ENCODE measurements at places on chromosomes 12 and 14.

- DNase-seq: no peak
Observed at GRCh38 chr12:117985182-117985581, 16.4 kb upstream of the KSR2 start.

DNA sequence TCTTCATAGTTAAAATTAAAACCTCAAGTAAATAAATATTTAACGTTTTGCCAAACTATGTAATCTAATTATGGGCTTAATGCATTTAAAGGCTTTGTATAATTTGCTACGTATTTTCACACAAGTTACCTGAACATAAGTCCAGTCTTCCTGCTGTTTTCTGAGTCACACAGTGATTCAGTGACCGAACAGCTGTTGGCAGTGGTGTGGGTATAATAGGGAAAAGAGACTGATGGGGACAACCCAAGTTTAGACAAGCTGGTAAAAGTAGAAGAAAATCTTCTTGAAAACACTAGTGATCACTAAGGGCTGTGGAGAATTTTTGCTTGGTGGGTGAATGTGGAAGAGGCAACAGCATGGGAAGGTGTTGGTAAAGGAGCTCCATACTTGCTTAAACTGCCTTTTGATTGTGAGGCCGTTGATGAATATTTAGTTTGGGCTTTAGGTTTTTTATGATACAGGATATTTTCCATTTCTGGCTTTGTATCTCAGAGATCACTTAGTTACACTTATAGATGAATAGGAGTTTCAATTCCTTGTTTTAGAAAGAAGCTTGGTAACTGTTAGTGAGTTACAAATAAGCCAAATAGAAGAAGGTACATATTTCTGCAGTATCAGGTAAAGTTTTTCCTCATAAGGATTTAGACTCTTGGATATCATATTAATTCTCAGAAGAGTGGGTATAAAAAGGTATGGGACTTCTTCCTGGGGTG, 23.9 kb downstream of the LRRK2 start:
- DNase-seq: no peak

GRCh38 chr14:26286081-26286912, 311.5 kb downstream of the NOVA1 start:
- DNase-seq: no peak

DNA sequence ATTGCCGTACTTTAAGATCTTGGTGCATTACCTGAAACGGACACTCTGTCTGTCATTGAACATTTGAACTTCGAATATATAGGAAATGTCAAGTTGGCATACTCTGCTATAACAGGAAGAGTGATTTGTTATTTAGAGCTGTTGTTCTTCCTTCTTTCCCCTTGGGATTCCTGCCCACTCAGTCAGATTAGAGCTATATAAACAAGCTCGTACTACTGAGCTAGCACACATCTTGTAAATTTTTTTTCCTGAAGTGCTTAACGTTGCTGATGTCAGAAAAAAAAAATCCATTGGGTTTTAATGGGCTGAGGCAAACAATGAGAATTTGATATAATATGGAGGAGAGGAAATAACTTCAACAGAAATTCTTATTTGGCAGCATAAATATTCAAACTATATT, 26.8 kb downstream of the RGS6 start:
- no peak for DNase-seq

DNA sequence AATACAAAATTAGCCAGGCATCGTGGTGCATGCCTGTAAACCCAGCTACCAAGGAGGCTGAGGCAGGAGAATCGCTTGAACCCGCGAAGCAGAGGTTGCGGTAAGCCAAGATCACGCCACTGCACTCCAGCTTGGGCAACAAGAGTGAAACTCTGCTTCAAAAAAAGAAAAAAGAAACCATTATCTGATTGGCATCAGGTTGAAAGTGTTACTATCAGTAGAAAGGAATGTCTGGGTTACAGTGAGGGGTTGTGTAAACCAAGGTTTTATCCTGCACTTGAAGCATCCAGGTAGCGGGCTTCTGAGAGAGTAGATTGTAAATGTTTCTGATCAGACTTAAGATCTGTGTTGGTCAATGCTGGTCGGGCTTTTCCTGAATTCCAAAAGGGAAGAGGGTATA, 14.1 kb upstream of the OXA1L start:
- DNase-seq: no peak

DNA sequence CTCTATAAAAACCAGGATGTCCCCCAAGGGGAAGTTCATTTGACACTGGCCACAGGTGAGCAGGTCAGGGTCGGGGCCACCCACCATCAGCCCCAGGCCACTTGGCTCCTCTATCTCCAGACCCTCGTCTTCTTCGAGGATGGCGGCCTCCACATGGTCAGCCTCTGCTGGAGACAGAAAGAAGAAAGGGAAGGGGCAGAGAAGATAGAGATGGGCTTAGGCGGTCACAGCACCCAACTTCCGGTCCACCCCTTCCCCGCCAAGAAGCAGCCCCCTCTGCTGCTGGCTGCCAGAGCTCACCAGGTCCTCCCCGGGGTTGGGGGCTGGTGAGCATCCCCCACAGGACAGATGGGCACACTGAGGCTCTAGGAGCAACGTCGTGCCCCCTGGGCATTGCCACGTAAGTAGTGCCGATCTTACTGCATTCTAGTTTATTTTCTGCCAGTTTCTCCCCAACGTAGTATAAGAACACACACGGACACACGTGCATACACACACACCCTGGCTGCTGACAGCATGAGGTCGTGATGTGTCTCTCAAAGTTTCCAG, 14.2 kb downstream of the BCL11B start:
- DNase-seq: no peak

GRCh38 chr14:53599221-53599945, 357.2 kb downstream of the BMP4 start:
- DNase-seq: no peak

- no peak for DNase-seq
Observed at GRCh38 chr14:73754911-73755360, 40.8 kb upstream of the PNMA1 start.

GRCh38 chr12:29756741-29757390, 26.9 kb downstream of the TMTC1 start:
- DNase-seq: no peak

- DNase-seq: peak; percentile 33
Observed at GRCh38 chr14:101731187-101732080, 30.1 kb upstream of the PPP2R5C start.

GRCh38 chr12:24903329-24904088, 45.4 kb downstream of the BCAT1 start:
- DNase-seq: no peak

GRCh38 chr12:121806009-121806545, 2.3 kb downstream of the SETD1B start:
- DNase-seq: no peak

DNA sequence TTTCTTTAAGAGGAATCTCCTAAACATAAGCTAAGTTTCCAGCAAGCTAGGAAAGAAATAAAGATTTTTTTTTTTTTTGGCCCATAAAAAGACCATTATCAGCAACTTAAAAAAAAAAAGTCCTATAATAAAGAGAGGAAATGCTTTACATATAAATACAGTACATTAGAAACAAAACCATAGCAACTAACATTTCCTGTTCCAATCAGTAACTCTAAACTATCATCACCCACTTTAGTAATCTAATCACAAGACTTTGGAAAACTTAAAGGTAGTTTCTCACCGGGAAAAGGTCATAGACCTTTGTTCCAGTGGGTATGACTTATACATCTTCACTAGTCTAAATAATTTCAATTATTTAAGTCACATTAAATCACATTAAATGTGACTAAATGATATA, 11.1 kb downstream of the SPTSSA start:
- no peak for DNase-seq

GRCh38 chr12:19757317-19757877, 318.1 kb downstream of the AEBP2 start:
- DNase-seq: no peak

- DNase-seq: no peak
Observed at GRCh38 chr14:35297706-35298105, 5.5 kb downstream of the PSMA6 start.

GRCh38 chr12:111057701-111058425, 137.5 kb upstream of the MYL2 start:
- no peak for DNase-seq

DNA sequence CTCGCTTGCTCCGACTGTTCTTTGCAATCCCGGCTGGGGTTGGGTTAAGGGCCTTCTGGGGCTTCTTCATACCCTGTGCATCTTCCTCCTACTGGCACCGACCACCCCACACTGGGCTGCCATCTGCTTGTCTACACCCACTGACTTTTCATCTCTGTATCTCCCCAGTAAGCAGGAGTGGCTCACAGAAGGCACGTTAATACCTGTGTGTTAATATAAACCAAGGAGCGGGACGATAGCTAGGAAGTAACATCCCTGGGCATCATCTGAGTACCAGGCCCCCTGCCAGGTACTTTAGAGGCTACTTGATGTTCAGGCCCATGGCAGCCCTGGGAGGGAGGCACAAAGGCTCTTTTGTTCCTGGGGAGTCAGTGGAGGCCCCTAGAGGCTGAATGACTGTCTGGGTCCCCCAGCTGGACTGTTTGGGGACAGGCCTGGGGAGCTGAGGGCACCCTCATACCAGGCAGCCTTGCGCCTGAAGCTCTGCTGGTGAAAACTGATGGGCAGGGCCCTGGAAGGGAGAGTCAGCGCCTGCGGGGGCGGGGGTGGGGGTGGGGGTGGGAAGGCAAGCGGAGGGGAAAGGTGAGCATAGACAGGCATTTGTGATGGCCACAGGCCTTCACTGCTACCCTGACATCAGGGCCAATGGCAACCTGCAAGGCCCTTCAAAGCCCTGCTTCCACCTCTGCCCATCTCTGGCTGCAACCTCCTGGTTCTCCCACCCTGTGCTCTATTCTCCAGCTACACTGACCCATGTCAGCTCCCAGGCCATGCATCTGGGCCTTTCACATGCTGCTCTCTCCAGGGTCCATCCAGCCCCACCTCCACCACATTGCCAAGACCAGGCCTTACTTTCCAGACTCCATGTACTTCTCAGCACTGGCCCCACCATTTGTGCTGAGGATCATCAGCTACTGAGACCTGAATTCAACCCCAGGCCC, 34.2 kb upstream of the DEGS2 start:
- DNase-seq: no peak

- DNase-seq: no peak
Observed at GRCh38 chr12:107929436-107929835, 154.9 kb downstream of the ASCL4 start.

GRCh38 chr14:49250109-49250508, 336.1 kb downstream of the RPS29 start:
- no peak for DNase-seq

- no peak for DNase-seq
Observed at GRCh38 chr12:52906191-52906601, 1.3 kb upstream of the KRT8 start.

DNA sequence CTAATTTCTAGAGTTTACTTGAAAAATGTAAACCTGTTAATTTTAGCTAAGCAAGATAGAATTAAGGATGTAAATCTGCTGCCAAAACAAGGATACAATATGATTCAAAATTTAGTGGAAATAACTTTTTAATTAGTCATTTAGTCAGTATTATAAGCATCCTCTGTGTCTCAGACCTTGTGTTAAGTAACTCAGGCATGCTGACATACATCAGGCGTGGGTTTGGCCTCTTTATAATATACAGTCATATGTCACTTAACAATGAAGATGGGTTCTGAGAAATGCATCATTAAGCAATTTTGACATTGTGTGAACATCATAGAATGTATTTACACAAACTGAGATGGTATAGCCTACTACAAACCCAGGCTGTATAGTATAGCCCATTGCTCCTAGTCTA, 386.9 kb downstream of the ZFP36L1 start:
- no peak for DNase-seq

GRCh38 chr14:85546390-85546789, 16.4 kb downstream of the FLRT2 start:
- DNase-seq: no peak

GRCh38 chr12:6963016-6963731, 7.3 kb downstream of the PHB2 start:
- no peak for DNase-seq

GRCh38 chr12:106588771-106589170, 6.0 kb downstream of the RFX4 start:
- DNase-seq: no peak

DNA sequence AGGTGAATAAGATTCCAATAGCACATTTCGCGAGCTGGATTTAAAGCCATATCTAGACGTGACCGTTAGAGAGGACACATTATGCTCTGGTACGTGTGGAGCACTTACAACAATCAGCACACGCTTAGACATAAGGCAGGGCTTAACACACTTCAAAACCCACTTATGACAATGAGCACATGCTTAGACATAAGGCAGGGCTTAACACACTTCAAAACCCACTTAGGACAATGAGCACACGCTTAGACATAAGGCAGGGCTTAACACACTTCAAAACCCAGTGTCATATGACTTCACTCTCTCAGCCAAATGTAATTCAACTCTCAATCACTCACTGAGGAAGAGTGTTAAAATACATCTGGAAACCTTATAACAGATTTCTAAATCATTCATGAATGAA, 11.2 kb upstream of the PLD4 start:
- DNase-seq: no peak

DNA sequence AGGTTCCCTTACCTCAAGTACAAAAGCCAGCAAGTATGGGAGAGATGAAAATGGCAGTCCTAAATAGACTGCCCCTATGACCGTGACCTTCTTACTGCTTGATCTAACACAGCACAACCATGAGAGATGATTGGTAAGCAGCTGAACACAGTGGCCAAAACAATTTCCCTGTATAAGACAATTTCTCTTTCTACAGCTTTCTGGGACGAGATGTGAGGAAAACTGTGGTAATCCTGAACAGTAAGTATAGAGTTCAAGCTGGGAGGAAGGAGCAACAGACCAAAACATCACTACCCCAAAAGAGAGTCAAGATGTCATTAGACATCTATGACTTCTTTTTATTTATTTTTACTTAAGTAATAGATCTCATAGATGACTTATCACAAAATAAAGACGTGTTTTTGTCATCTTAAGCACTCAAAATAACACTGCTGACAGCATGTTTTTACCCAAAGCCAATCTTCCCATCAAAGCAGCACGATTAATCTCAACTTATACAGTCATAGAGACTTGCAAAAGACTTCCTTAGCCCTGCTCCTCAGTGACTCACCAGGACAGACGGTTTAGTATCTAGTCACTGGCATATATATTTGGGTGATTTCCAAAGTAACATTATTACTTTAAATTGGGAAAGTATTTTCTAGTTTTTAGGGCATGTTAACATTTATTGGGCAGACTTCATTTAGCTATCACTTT, 3.7 kb downstream of the TMEM52B start:
- no peak for DNase-seq

- no peak for DNase-seq
Observed at GRCh38 chr12:38823314-38823713, 82.1 kb downstream of the CPNE8 start.

DNA sequence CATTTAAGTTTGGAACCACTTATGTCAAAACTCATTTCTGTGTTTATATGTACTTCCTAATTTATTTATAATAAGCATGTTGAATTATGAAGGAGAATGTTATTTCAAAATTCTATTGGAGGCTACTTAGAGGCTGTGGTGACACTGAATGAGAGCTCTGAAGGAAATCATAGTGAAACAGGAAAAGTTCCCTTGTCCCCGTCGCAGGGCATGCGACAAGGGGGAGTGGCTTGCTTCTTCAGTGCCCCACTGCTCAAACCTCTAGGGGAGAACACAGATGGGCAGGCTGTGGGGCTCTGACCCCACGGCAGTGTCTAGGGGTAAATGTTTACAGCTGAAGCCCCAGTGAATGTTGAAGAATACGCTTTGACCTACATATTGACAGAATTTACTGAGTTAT, 261.9 kb downstream of the RAD51B start:
- no peak for DNase-seq
